ENCODE measurements at places on chromosomes 13 and 19. TPM values are rescaled to one million over a fixed set of nuclear protein-coding genes. Genes with fewer than 3 reads are reported as not detected.
A peak's percentile ranks its signal among the peaks of the same experiment; 100 is the strongest.

Gene ATP4B
- not detected for total RNA-seq

Gene ZNF534
- total RNA-seq, result not detected

DNA sequence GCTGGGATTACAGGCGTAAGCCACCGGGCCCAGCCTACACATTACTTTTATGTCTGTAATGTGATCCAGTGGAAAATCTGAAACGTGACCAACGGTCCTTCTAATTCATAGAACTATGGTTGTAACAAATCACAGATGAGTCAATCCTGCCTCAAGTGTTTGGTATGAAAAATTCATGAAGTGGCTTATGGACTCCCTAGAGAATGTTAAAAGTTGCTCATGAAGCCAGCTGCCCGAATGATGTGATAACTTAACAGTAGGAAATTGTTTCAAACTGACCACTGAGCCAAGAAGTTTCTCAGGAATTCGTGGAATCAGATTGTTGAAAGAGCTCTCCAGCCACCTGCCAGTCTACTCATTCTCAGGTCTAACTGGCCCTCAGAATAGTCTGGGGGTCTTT lies 59.4 kb upstream of the FARP1 start:
- no peak for DNase-seq

DNA sequence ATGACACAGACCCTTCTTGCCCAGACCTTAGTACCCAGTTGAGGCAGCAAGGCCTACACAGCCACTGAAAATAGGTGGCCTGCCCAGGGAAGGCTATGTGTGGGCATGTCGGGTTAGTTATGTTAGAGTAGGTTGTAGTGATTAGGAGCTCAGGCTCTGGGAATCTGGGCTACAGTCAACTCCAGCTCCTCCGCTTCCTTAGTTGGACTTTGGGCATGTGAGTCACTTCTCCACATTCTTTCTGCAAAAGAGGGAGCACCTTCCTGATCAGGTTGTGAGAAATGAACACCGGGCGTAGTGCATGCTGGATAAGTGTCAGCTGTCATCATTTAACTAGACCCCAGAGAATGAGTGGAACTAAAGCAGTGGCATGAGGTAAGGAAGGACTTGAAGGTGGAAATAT lies 64.8 kb downstream of the ARHGAP35 start:
- peak; percentile 71 for DNase-seq

GRCh38 chr13:85512421-85512820 lies 286.8 kb downstream of the SLITRK6 start:
- no peak for DNase-seq

- DNase-seq, result no peak
Measured at GRCh38 chr13:109422161-109422560, 364.2 kb downstream of the IRS2 start.

DNA sequence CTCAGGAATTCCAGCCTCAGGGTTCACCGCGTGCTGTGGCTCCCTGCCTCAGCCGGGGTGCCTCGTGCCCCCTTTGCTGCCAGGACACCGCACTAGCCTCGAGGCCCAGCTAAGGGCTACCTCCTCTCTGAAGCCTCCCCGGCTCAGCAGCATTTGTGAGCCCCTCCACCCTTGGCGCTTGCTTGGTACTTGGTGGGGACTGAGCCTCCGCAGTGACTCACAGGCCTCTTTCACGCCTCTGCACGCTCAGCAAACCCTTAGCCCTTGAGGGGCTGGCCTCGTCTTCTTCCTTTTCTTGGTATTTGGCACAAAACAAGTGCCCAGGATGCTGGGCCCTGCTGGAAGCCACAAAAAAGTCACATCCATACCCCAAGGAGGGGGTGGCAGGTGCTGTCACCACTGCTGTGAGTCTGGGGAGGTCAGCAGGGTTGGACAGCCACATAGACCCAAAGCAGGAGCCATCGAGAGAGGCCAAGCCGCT lies 85.4 kb upstream of the TM9SF2 start:
- DNase-seq, result no peak

DNA sequence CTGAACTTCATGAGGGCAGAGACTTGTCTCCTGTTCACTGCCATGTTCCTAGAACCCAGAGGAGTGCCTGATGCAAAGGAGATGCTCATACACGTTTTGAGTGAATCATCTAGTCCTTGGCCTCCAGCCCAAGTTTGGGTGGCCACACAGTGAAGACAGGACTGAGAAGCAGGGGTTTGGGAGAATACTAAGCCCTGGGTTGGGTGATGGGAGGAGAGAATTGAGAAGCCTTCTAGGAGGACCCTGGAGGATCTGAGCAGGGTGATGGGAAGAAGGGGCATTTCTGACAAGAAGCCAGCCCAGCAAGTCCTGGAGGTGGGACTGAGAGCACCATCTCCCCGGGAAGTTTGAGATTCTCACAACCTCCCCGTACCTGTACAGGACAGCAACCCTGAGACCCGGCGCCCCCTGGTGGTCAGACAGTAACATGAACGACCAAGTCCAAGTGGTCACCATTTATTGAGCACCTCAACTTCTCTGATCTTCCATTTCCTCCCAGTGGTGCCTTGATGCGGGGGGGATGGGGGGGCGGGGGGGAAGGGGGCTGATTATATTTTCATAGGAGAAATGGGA lies 11.0 kb downstream of the CTU1 start:
- DNase-seq, result peak; percentile 64

Measured in left colon (tissue), 2 donors.